ENCODE measurements at places on chromosomes 2 and 18.
A peak's percentile ranks its signal among the peaks of the same experiment; 100 is the strongest.

GRCh38 chr2:84302513-84303412, 156.3 kb downstream of the SUCLG1 start:
- peak; percentile 46 for DNase-seq

DNA sequence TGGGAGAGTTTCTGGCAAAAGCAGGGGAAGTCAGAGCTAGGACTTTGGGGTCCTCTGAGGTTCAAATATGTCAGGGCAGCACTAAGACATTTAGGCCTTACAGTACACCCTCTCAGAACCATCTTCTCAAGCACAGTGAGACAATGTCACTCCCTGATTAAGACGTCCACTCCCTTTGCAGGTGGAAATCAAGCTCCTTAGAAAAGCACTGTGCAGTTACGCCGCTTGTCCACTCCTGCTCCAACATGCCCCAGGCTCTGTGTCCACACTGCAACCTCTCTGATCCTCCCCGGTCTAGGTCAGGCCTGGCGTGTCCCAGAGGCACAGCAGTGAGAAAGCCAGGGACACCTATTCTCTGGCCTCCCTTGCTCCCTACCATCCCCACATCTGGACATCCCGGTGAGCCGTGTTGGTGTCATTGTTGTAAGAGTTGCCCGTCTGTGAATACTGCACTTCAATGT, 528.6 kb upstream of the ID2 start:
- no peak for DNase-seq

DNA sequence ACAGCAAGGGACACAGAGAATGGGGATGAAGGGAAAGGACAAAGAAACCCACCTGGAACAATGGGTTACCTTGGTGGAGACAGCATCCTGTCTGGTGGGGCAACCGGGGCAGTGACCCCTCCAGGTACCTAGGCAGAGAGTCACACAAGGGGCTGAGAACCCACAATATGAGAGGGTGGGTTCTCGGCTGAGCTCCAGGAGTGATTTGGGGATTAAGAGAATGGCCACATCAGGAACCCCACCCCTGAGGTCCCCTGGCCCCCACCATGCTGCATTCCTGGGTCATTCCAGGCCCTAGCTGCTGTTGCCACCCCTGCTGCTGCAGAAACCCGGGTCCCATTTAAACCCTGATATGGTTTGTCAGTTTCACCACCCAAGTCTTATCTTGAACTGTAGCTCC, 172.3 kb downstream of the RTP5 start:
- no peak for DNase-seq

GRCh38 chr2:155653176-155653575, 679.3 kb downstream of the NR4A2 start:
- no peak for DNase-seq

DNA sequence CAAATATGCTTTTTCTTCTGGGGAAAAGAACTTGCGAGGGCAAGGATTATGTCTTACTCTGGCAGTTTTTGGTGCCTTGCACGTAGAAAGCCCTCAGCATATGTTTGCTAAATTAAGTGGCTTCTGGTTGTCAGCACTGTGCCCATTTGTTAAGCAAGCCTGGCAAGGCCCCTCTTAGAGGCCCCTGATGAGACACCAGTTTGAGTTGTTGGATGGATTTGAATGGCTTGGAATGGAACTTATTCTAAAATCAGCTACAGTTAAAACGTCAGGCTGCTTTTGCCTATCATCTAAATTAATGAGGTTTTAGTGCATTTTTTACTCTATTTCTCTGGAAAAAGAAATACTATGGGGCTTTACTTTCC, 28.2 kb downstream of the TMEM182 start:
- DNase-seq = no peak

- DNase-seq = no peak
Observed at GRCh38 chr2:12320027-12320734, 396.6 kb upstream of the TRIB2 start.

DNA sequence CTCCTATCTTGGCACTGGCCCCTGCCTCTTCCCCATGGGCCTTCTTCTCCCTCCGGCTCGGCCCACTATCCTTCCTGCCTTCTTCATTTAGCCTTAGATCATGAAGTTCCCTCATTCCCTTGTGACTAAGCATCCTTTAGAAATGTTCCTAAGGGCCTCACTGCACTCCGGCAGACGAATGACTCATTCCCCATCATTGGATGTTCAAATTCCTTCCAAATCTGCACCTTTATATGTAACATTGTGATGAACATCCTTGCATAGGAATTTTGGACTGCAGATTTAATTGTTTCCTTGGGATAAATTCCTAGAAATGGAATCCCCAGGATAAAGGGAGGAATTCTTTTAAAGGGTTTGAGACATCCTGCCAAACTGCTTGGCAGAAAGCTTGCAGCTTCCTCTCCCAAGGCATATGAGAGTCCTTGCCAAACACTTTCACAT, 19.0 kb downstream of the CRACDL start:
- no peak for DNase-seq

- no peak for DNase-seq
Observed at GRCh38 chr2:190468814-190469569, 60.8 kb downstream of the MFSD6 start.

DNA sequence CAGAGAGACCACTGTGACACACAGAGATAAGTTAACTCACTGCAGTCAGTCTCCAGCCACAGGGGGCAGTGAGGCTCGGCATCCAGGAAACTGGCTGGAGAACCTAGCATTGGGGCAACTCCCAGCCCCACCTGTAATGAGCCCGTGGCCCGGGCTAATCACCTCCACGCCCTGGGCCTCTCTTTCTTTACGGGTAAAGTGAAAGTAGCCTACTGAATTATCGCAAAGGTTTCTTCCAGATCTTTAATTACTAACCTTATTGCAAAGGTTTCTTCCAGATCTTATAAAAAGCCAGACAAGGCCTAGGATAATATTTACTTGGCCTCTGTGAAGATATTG, 45.7 kb upstream of the ACAA2 start:
- DNase-seq = no peak

DNA sequence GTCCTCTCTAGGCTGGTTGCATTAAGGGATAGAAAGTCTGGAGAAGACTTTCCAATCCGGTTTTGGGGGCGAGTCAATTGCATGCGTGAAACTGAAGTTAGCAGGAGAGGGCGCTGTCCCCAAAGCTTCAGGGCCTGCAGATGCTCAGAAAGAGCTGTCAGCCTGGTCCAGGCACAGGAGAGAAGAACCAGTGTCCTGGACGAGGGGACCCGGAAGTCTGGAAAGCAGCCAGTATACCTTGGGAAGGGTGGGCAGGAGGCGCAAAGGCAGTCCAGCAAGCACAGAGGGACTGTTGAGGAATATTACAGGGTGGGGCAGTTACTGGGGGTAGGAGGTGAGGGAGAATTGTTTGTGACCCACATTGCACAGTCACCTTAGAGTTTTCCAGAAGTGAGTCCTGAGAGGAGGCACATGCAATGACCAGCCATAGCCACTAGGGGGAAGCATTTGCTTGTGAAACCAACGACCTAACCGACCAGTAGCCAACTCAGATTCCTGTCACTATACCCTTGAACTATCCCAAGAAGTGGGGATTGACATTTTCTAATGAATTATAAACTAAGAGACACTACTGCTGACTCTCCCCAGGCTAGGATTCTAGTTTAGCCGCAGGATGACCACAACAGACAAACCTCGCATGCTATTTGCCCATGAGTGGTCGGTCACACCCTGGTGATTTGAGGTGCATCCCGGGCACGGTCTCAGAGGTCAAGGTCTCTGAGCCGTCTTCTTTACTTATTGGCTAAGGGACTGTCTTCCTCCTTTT, 172.8 kb downstream of the RDH14 start:
- peak; percentile 56 for DNase-seq

GRCh38 chr18:9092665-9093064, 9.8 kb upstream of the NDUFV2 start:
- no peak for DNase-seq

- no peak for DNase-seq
Observed at GRCh38 chr2:189959450-189959849, 103.1 kb downstream of the MSTN start.

GRCh38 chr2:180219491-180219890, 212.4 kb upstream of the CWC22 start:
- DNase-seq = no peak

- DNase-seq = no peak
Observed at GRCh38 chr2:2266699-2267449, 64.2 kb downstream of the MYT1L start.

DNA sequence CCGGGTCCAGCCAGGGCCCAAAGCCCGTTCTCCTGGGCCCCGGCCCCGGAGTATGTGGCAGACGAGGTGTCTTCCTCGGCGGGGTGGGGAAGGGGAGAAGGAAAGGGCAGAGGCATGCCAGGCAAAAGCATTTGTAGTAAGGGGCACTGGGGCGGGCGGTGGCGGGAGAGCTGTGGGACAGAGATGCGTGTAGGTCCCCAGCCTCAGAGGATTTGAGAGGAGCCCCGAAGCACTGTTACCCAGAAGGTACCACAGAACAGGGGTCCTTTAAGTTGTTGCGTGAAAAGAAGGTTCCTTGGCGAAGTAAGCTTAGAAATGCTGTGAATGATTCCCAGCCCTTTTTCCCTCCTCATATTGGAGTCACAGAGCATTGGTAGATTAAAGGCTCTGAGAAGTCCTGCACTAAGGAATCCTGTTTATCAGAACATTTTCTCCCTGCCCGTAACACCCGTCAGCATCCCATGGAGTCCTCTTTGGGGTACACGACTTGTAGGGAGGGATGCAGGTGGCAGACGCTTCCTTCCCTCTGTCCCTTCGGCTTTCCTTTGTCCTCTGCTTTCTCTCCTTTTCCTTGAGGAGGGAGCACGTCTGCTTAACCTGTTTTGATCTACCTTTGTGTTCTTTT, 12.5 kb downstream of the GAREM2 start:
- no peak for DNase-seq

DNA sequence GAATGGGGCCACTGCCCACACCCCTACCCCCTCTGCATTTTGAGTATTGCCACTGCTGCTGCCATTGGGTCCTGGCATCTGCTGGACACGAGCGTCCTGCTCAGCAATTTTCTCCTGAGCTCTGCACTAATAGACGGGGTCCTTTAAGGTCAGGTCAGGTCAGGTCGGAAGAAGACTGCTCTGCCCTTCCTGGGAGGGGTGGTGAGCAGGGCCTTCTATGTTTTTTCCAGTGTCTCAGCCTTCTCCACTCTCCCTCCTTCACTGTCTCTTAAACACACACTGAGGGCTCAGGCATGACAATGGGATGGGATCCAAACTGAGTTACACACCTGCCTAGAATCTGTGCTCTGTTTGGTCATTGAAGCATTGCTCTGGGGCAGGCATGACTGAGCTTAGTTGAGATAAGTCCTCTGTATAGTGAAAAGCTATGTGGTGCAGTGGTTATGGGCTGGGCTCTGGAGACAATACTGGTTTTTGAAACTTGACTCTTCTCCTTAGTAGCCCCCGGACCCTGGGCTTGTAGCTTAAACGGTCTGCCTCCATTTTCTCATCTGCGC, 10.6 kb downstream of the MYO1B start:
- DNase-seq = no peak

DNA sequence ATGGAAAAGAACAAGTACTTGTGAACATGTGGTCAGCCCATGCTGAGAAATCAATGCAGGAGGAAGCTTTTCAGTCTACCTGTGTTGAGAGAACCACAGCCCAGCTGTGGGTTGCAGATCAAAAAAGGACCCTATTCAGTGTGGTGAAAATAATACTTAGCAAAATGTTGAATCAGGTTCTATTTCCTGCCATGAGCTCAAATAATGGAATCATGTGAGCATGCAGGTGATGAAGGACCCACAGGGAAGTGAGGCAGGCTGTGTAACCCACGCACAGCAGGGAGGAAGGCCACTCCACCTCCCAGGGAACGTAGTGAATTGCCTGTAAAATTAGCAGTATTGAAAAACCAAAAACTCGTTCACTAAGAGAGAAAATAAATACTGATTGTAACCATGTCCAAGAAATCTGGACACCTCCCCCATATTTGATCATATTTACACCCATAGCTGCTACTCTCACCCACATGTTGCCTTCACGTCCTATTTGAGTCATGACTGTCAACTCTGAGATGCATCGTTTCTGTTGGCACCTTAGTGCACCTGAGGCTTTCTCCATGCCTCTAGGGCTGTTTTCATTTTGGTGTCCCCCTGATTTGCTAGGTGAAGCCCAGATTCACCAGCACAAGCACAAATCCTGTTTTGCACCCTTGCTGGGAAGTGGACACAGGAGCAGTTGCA, 20.5 kb upstream of the BCL2L11 start:
- DNase-seq = no peak

All from CD4-positive, alpha-beta T cell treated with Interleukin-10 for 1 hour (primary cell).